ENCODE measurements at places on chromosomes 11 and 22. TPM values are rescaled to one million over a fixed set of nuclear protein-coding genes. Genes with fewer than 3 reads are reported as not detected.

Gene RAB39A
- 24.8 TPM for total RNA-seq

Gene FAM180B
- not detected for total RNA-seq

Gene C1QTNF6
- 4.4 TPM for total RNA-seq

Gene MMP27
- not detected for total RNA-seq

Gene TMEM191B
- total RNA-seq, result 7.0 TPM

Gene MFRP
- not detected for total RNA-seq

Gene USP35
- 14.2 TPM for total RNA-seq

Gene H19
- 29.3 TPM for total RNA-seq

Gene MMP8
- 0.09 TPM for total RNA-seq

Gene FAM83F
- total RNA-seq, result 0.36 TPM

Gene CRYAB
- 6.0 TPM for total RNA-seq

Gene OR51I2
- total RNA-seq, result not detected

All from cerebellum (tissue), 4 donors.